ENCODE measurements at places on chromosomes 4 and X. TPM values are rescaled to one million over a fixed set of nuclear protein-coding genes. Genes with fewer than 3 reads are reported as not detected.
A peak's percentile ranks its signal among the peaks of the same experiment; 100 is the strongest.

The MAGEA10 gene
- not detected for total RNA-seq

The SMR3B gene
- not detected for total RNA-seq

GRCh38 chr4:75251547-75251946, 262.7 kb downstream of the RCHY1 start:
- no peak for DNase-seq

DNA sequence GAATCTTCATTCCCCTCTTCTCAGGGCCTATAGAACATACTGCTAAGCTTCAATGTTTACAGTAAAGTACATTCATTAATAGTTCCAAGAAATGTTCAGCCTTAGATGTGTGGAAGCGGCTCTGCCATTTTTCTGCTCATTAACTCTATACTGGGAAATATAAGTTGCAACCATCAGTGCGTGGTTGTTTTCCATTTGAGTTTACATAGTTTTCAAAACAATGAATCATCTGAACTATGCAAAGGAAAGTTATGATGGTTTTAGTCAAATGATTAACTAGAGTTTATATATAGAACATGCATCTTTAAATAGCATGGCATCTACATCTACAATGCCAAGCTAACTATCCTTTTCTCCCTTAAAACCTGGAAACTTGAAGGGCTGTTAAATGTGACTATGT, 29.6 kb downstream of the LEF1 start:
- DNase-seq: peak; percentile 58

- no peak for DNase-seq
Measured at GRCh38 chr4:148166132-148166591, 276.1 kb downstream of the NR3C2 start.

Data from activated CD4-positive, alpha-beta T cell treated with anti-CD3 and anti-CD28 coated beads, Interleukin-2, amount 10 ng/mL, durations not matched to agents 24 days and 14 days (primary cell).